ENCODE measurements at places on chromosomes 13 and 19.

DNA sequence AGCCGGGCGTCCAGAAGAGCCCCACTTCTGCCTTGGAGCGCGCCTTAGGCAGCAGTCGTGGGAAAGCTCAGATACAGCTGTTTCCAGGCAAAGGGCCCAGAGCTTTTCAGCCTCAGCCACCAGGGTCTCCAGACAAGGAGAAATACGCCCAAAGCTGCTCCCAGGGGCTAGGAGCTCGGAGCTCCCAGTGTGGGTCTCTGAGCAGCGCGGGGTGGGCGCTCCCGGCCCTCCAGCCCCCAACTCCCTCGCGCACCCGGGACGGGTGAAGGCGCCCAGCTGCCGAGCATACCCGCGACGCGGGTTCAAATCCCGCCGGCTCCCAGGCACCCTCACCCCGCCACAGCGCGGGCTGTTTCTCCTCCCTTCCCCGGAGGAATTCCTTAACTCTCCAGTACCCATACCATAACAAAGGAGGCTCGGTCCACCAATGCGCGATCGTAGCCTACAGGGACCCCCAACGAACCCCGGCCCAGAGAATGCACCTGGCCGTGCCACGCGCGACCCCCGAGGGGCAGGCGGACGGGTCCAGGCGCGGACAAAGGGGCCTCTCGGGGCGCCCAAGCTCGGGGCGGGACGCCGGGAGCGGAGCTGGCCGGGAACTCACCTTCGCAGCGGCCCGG is 507 bp downstream of the COL4A1 start:
- DNase-seq = peak; percentile 54

GRCh38 chr19:7505682-7506384 is 10.1 kb upstream of the ZNF358 start:
- DNase-seq = no peak

- no peak for DNase-seq
Observed at GRCh38 chr19:31541396-31541795, 192.2 kb upstream of the TSHZ3 start.

DNA sequence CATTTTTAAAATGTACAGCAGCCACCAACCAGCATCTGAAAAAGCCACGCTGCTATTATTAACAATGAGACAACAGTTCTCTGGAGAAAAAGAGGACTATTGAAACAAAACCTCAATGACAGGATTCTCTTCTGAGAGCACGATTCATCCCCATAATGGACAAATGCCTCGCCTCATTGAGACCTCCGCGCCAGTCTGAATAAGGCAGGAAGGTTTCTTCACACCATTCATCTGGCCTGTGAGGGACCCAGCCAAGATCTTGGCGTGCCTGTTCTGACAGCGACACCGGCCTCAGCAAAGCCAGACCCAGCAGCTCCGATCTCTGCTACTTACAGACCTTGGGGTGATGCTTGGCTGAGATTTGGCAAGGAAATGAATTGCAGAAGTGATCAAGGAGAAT is 14.8 kb downstream of the SMIM7 start:
- DNase-seq = no peak

DNA sequence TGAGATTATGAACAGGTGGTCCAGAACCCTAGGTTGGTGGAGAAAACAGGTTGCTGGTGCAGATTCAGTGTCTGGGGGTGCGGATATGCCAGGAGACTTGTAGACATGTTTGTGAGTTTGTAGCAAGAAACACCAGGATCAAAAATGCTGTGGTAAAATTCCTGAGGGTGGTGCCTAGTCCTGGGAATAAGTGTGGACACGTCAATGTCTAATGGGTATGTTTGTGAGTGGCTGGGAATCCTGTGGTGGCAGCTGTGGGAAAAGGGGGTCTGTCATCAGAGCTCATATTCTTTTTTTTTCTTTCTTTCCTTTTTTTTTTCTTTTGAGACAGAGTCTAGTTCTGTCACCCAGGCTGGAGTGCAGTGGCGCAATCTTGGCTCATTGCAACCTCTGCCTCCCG is 7.2 kb downstream of the ZNF708 start:
- peak; percentile 62 for DNase-seq

GRCh38 chr19:56690670-56691069 is 19.1 kb upstream of the ZNF835 start:
- DNase-seq = no peak

DNA sequence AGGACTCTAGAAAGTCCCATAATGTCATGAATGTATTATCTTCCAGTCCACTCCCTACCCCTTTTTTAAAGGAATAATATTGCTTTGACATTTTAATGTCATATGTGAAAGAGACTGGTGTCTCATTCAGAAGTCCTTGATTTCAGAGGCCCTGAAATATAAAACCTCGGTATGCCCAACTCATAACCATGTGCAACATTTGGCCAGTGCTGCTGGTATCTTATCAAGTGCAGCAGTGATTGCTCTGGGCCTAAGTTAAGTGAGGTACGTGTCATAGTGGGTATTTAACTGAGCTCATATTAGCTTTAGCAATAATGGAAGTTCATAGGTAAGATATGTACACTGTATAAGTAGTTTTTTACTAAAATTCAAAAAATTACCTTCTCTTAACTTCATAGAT is 14.7 kb downstream of the TEX30 start:
- DNase-seq = no peak

DNA sequence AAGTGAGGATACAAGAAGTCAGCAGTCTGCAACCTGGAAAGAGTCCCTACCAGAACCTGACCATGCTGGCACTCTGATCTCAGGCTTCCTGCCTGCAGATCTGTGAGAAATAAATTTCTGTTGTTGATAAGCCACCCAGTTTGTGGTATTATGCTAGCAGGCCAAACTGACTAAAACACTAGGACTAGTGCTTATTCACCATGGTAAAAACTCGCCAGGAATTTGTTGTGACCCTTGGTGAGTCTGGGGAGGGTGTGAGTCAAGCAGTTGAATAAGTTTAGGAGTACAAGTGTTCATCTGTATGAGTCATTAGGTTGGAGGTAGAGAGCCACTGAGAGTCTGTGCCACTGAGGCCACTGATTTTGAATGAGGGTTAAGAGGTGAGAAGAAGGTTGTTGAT is 3.6 kb downstream of the ZIK1 start:
- DNase-seq = peak; percentile 81

- DNase-seq = no peak
Observed at GRCh38 chr13:98565726-98566565, 11.0 kb downstream of the STK24 start.

GRCh38 chr19:47663911-47664771 is 49.1 kb upstream of the EHD2 start:
- DNase-seq = peak; percentile 99

GRCh38 chr19:2274931-2275535 is 6.9 kb downstream of the PEAK3 start:
- DNase-seq = peak; percentile 67

DNA sequence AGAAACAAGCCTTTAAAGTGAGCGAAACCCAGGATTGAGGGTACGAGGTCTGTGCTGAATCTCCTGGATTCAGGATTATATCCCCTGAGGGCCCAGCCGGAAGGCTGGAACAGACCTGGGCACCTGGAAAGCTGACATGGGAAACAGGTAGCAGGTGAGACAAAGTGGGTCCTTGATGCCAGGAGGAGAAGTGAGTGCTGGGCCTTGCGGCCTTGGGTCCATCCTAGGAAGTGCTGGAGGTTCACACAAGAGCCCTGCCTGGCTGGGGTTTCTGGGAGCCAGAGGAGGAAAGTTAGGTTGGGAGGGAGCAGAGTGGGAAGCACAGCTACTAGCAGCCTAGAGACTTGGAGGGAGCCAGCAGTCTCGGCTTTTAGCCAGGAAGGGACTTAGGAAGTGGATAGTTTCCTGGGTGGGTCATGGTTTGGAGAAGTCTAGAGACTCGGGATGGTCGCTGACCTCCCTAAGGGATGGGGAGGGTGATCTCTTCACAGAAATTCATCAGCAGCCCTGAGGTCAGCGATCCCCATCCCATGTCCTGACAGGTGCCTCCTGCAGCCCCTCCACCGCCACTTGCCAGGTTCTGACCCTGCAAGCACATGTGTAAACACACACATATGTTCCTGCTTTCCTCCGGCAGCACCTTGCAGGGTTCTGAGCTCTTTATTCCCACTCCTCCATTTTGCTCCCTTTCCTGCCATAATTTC is 29.4 kb upstream of the ZNF492 start:
- no peak for DNase-seq

DNA sequence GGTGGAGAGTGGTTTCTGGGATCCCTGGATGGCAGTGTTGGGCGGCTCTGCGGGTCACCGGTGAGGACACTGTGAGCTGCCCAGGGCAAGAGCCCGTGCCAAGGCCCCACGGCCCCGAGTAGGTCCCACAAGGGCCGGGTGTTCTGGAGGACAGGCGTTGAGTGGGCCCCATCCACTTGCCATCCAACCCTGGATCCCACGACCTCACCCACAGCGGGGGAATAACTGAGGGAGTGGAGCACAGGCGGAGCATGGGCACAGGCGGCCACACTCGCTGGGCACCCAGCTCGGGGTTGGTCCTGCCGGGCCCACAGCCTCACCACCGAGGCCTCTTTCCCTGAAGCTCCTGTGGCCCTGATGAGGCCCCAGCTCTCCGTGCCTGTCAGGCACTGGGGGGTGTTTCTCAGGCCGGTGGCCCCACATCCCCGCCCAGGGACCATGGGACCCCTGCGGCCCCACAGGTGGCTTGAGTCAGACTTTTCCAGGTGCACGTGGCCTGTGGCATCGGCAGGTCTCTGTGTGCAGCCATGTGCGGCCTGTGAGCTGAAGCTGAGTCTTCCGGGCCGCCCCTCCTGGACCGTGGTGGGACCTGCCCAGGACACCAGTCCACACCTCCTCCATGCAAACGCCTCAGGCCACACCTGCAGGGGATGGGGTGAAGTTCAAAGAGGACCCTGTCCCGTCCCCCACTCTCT is 16.6 kb downstream of the TMEM255B start:
- no peak for DNase-seq

GRCh38 chr19:46373491-46374359 is 26.8 kb downstream of the PPP5C start:
- peak; percentile 58 for DNase-seq

- DNase-seq = no peak
Observed at GRCh38 chr19:48726556-48726955, 7.0 kb upstream of the MAMSTR start.

GRCh38 chr19:50419022-50419579 is 363 bp downstream of the SPIB start:
- no peak for DNase-seq

DNA sequence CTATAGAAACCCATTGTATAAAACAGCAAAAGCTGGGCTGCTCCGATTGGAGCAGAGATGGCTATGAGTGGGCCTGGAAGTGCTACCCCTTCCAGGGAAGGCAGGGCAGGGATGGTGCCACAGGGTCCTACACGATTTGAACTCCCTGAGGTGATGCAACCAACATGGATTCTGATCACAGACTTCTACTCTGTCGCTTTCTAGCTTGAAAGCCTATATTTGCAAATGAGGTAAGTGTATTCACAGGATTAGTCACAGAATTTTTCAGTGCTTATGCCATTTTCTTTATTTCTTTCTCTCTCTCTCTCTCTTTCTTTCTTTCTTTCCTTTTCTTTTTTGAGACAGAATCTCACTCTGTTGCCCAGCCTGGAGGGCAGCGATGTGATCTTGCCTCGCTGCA is 179.0 kb downstream of the SPRY2 start:
- no peak for DNase-seq

GRCh38 chr19:6925801-6926751 is 38.7 kb downstream of the ADGRE1 start:
- DNase-seq = peak; percentile 4

DNA sequence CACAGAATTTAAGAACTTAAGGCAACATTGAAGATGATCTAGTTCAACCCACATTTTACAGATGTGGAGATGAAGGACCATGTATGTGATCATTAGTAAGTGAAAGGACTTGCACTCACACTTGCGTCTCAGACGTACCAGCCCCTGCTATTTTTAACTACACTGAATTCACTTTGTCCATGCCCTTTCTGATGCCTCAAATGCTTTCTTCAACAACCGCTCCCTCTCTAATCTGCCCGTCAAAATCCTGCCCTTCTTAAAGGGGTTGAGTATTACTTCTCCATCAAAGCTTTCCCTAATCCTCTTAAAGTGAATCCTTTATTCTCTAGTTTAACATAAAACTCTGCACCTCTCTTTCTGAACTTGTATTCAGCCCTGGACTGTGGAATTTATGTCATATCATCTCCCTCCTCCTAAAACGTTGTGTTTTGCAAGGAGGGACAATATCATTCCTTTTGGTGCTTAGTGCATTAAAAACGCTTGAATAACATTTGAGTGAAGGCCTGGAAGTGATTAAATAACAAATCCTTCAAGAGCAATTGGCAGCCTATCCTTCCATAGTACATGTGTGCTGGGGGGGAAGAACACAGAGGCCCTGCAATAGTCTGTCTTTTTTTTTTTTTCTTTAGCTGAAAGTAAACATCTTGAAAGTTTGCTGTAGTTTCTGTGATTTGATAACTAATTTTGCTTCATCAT is 493.3 kb downstream of the LMO7 start:
- no peak for DNase-seq

GRCh38 chr13:27794368-27794691 is 2.0 kb downstream of the GSX1 start:
- DNase-seq = no peak

DNA sequence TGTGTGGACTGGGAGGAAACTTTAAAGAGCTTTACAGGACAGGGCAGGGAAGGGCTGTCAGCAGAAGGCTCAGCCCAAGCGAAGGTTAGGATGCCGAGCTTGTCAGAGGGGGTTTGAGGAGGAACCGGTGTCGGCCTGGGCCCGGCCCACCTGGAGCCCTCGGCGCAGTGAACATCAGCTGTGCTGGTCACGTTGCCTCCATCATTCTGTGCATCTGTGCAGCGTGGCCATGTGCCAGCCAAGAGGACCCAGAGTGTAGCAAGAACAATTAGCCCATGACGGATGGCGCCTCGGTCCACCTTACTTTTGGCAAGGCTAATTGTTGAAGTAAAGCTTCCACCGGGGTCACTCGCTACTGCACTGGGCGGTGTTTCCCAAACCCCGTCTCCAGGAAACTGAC is 161.4 kb downstream of the PTPRS start:
- DNase-seq = no peak

- DNase-seq = no peak
Observed at GRCh38 chr19:45280471-45280961, 29.4 kb downstream of the MARK4 start.

- DNase-seq = no peak
Observed at GRCh38 chr13:109704771-109705635, 81.4 kb downstream of the IRS2 start.

DNA sequence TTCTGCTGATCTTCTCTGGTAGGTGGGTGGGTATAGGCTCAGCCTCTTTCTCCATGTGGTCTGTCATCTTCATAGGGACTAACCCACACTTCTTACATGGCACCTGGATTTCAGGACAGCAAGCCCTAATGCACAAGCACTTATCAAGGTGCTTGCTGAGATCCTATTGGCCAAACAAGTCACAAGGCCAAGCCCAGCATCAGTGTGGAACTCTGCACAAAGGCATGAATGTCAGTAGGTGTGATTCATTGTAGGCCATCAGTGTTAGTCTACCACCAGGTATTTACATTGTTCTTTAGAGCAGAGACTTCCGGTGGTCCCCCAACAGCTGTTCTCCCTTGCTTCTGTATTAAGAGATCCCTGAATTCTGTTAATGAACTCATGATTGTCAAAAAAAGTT is 8.3 kb upstream of the RB1 start:
- DNase-seq = no peak

GRCh38 chr13:35771898-35772297 is 295.4 kb upstream of the MAB21L1 start:
- peak; percentile 98 for DNase-seq

All from AG10803 (cell line).